ENCODE measurements at places on chromosomes 5 and 9. TPM values are rescaled to one million over a fixed set of nuclear protein-coding genes. Genes with fewer than 3 reads are reported as not detected.

Gene GADD45G
- 7.7 TPM for total RNA-seq

Gene CACFD1
- total RNA-seq: 1.3 TPM

Gene CDC20B
- 0.13 TPM for total RNA-seq

DNA sequence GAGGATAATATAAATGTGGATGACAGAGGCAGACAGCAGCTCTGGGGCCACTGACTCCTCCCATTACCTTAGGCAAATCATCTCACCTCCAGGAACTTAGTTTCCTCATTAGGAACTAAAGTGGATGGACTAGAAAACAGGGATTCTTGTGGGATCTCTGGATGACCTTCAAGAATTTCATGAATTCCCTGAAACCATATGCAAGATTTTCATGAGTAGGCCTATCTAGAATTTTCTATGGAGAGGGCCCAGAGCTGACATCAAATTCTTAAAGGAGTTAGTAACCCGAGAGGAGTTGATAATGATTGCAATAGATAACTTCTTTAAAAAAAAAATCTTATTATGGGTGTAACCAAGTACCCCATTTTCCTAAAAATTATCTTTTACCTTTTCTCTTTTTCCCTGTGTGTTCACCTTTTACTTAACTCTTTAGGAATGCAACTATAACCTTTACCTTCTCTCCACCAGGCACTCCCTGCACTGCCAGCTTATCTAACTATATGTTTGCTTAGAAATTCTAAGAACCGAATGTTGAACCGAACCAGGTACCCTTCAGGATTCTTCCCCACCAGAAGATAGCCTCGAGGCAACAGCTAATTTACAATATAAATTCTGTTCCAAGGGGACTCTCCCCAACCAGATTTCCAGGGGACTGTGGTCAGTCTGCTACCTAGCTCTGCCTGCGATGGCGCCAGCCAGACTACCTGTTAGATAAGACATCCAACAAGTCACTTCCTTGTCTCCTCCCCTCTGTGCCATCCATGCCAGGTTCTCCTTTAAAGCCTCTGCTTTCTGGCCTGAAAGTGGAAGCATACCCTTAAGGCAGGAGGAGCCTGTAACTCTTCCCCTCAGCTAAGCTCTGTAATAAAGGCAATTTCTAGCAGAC lies 86.0 kb downstream of the GCNT4 start:
- no peak overlapping the region for H3K4me3 ChIP-seq
- H3K27ac ChIP-seq: no peak overlapping the region
- H3K36me3 ChIP-seq: no peaks in the 10 kb centered on the region
- no peak for DNase-seq

DNA sequence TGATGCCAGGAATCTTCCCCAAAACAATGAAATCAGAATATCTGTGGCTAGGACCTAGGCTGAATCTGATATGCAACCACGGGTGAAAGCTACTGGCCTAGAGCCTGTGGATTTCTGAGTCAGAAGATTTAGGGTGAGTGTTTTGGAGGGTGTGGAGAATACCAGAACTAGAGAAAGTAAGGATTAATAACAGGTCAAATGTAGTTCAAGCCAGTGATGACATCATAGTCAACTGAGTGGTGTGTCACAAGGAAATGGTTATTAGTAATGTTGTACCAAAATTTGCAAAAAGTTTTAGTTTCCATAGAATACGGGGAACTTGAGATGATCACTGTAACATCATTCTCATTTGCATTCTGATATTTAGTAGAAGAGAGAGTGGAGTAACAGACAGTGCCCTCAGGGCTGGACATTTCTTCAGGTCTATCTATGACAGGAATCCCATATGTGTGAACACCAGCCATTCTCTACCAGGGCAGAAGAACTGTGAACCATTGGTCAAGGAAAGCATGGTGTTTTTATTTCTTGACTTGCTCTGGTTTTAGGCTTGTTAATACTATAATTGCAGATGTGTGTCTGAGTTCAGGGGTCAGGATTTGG lies 3.7 kb downstream of the GALNT12 start:
- peaks cover 6% of the 10 kb centered on the region for H3K36me3 ChIP-seq
- DNase-seq: no peak
- no peak overlapping the region for H3K4me3 ChIP-seq

DNA sequence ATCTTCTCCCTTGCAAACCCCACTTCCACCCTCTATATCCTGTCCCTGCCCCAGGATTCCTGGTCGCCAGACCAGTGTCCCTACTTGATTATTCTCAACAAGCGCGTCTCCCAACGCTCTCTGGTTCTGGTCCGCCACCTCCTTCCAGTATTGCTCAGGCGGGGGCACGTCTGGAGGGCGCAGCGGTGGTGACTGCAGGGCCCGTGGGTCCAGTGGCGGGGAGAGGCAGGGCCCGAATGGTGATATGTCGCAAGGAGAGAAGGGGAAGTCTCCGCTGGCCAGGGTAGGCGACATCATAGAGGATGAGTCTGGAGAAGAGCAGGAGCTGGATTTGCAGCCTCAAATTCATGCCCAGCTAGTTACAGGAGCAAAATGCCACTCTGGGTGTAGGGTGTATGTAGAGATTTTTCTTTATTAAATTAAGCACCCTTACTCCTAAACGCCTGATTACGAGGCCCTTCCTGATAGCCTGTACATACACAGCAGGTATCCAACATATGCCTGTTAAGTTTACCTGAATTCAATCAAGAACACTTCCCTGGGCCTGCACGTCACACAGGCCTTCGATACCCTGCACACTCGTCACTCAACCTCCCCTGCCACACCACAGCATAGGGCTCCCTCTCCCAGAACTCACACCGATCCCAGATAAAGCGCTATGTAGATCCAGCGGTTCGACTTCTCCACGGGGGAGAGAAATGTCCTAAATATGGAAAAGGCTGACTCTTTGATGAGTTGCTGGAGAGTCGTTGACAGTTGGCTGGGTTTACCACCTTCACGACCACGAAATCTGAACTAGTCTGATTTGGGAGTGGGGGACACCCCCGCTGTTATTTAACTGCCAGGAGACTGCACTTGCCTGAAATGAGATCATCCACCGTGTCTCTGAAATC lies 4.8 kb downstream of the MCIDAS start:
- H3K27ac ChIP-seq: no peak overlapping the region
- H3K27me3 ChIP-seq: peaks cover 75% of the 10 kb centered on the region
- peak overlapping the region; percentile 23 for H3K4me3 ChIP-seq
- H3K4me1 ChIP-seq: peaks cover 30% of the 10 kb centered on the region
- peak; percentile 20 for DNase-seq
- H3K36me3 ChIP-seq: peaks cover 2% of the 10 kb centered on the region

Gene CCDC180
- total RNA-seq: 3.6 TPM

Gene IL13
- 1.4 TPM for total RNA-seq

DNA sequence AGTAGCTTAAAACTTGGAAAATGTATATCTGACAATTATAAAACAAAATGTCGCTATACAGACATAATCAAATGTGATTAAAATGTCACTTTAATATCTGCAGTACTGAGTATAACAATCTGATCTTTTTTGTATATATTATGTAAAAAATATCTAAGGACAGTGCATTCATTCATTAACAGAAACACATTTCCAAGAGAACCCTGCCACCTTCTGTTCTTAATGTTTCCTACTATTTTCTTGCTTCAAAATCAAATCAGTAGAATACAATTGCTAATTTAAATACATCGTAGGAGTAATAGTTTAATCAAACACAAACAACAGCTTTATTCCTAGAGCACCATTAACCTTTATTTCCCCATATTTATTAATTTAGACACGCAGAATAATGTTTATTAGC lies 142.6 kb upstream of the ST8SIA4 start:
- H3K36me3 ChIP-seq: no peaks in the 10 kb centered on the region
- H3K4me3 ChIP-seq: no peak overlapping the region
- DNase-seq: no peak
- no peaks in the 10 kb centered on the region for H3K27me3 ChIP-seq
- peaks cover 10% of the 10 kb centered on the region for H3K4me1 ChIP-seq

GRCh38 chr5:150219142-150219541 lies 29.3 kb downstream of the SLC6A7 start:
- peaks cover 5% of the 10 kb centered on the region for H3K4me1 ChIP-seq
- no peak overlapping the region for H3K27ac ChIP-seq
- H3K36me3 ChIP-seq: no peaks in the 10 kb centered on the region
- DNase-seq: no peak
- H3K27me3 ChIP-seq: peaks cover 20% of the 10 kb centered on the region

Gene DOK3
- total RNA-seq: 7.8 TPM

GRCh38 chr5:177403102-177403791 lies 2.8 kb upstream of the PFN3 start:
- H3K4me1 ChIP-seq: peaks cover 48% of the 10 kb centered on the region
- H3K36me3 ChIP-seq: no peaks in the 10 kb centered on the region
- H3K27me3 ChIP-seq: peaks cover 21% of the 10 kb centered on the region
- peak; percentile 68 for DNase-seq
- H3K4me3 ChIP-seq: peak overlapping the region; percentile 78

GRCh38 chr5:131382407-131383395 lies 118.8 kb downstream of the CDC42SE2 start:
- H3K36me3 ChIP-seq: peaks cover 58% of the 10 kb centered on the region
- peak overlapping the region; percentile 81 for H3K27ac ChIP-seq
- peaks cover 68% of the 10 kb centered on the region for H3K4me1 ChIP-seq
- DNase-seq: peak; percentile 72
- no peaks in the 10 kb centered on the region for H3K27me3 ChIP-seq

Gene ANGPTL2
- total RNA-seq: not detected

Gene CA9
- total RNA-seq: 1.3 TPM

Gene FAM200C
- total RNA-seq: 0.29 TPM

DNA sequence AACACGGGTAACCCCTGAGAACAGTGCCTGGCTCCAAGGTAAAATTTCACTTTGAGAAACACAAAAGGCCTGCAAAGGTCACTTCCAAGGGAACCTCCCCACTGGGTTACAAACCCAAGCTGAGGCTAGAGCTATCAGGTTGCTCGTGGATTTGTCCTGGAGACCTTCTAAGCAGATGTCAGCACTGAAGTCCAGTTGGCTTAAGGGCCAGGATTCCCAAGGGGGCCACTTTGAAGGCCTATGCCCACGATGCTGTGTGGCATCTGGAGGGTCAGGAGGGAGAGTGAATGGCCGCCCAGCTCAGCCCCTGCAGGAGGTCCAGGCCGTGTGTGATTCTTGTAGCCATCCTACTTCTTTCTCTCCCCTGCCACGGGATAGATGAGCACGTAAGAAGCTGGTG lies 100.2 kb upstream of the FSTL4 start:
- no peaks in the 10 kb centered on the region for H3K4me1 ChIP-seq
- H3K36me3 ChIP-seq: no peaks in the 10 kb centered on the region
- H3K27ac ChIP-seq: no peak overlapping the region

GRCh38 chr5:97192580-97193354 lies 9.7 kb upstream of the RIOK2 start:
- peaks cover 8% of the 10 kb centered on the region for H3K27me3 ChIP-seq
- H3K36me3 ChIP-seq: no peaks in the 10 kb centered on the region
- no peak for DNase-seq
- peaks cover 8% of the 10 kb centered on the region for H3K4me1 ChIP-seq
- H3K4me3 ChIP-seq: no peak overlapping the region
- no peak overlapping the region for H3K27ac ChIP-seq

DNA sequence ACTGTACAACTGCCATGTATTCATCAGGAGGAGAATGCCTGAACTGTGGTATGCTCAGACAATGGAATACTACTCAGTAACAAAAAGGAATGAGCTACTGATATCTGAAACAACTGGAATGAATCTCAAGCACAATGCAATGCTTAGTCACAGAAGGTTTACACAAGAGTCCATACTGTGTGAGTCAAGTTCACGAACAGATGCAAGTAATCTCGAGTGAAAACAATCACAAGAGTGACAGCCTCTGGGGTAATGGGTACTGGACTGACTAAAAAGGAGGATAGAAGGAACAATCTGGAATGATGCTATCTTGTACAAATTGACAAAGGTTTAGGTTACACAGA lies 19.5 kb upstream of the GOLGA1 start:
- no peak overlapping the region for H3K4me3 ChIP-seq
- H3K27ac ChIP-seq: no peak overlapping the region
- H3K27me3 ChIP-seq: no peaks in the 10 kb centered on the region
- H3K36me3 ChIP-seq: peaks cover 8% of the 10 kb centered on the region
- H3K4me1 ChIP-seq: peaks cover 18% of the 10 kb centered on the region
- DNase-seq: no peak

DNA sequence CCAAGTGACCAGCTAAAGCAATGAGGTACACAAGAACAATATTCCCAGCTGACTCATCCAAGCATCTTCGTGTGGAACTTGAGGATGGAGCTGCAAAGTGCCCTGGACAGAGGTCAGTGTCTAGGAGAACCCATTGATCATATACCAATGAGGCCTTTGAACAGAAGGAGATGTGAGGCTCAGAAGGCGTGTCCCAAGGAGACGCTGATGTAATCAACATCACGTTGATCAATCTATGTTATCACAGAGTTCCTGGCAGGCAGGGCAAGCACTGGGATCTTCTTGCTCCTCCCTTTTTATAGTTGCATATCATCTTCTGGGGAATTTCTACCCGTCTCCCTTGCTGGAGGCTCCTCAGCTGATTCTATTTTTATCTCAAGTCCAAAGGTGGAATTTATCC lies 163.4 kb downstream of the TRPM6 start:
- no peaks in the 10 kb centered on the region for H3K36me3 ChIP-seq
- no peak overlapping the region for H3K27ac ChIP-seq
- peaks cover 5% of the 10 kb centered on the region for H3K27me3 ChIP-seq

GRCh38 chr5:33482335-33482734 lies 41.6 kb downstream of the TARS1 start:
- no peak overlapping the region for H3K4me3 ChIP-seq
- no peak overlapping the region for H3K27ac ChIP-seq
- H3K27me3 ChIP-seq: no peaks in the 10 kb centered on the region
- peaks cover 8% of the 10 kb centered on the region for H3K36me3 ChIP-seq

Gene MAP3K1
- total RNA-seq: 24.1 TPM

Gene TAF11L5
- not detected for total RNA-seq

Gene MAN2A1
- 28.3 TPM for total RNA-seq

- H3K27me3 ChIP-seq: no peaks in the 10 kb centered on the region
- peak overlapping the region; percentile 50 for H3K27ac ChIP-seq
- peaks cover 24% of the 10 kb centered on the region for H3K4me1 ChIP-seq
- H3K4me3 ChIP-seq: no peak overlapping the region
- no peak for DNase-seq
Measured at GRCh38 chr5:35679357-35679756, 61.7 kb downstream of the SPEF2 start.

- H3K27ac ChIP-seq: no peak overlapping the region
- H3K4me1 ChIP-seq: peaks cover 4% of the 10 kb centered on the region
- no peak overlapping the region for H3K4me3 ChIP-seq
Measured at GRCh38 chr5:149757197-149757947, 27.3 kb downstream of the PPARGC1B start.

Gene PCDHA4
- not detected for total RNA-seq

DNA sequence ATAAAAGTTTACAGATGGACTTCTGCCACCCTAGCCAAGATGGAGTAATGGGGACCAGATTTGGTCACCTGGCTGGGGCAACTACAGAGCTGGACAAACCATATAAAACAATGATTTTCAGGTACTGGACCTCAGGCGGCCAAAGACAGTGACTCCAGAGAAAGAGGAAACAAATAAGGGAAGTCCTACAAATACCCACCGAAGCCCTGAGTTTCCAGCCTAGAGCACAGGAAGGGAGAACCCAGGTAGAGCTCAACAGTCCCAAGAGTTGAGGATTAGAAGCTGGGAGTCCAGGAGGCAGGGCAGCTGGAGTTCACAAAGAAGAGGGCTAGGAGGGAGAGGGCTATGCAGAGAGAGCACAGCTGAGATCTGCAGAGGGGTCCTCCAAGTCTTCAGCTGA lies 106.7 kb upstream of the NR5A1 start:
- H3K27me3 ChIP-seq: peaks cover 17% of the 10 kb centered on the region
- no peaks in the 10 kb centered on the region for H3K4me1 ChIP-seq
- no peak overlapping the region for H3K4me3 ChIP-seq
- H3K36me3 ChIP-seq: no peaks in the 10 kb centered on the region
- no peak for DNase-seq
- no peak overlapping the region for H3K27ac ChIP-seq
